IPS DF 6.9 (cell line): ENCODE measurements at places on chromosomes 5 and 9.

GRCh38 chr5:135376961-135377624, 21.9 kb downstream of the MACROH2A1 start:
- H3K4me3 ChIP-seq, result no peak overlapping the region
- no peaks in the 10 kb centered on the region for H3K27me3 ChIP-seq
- H3K27ac ChIP-seq, result no peak overlapping the region
- DNase-seq, result no peak
- H3K4me1 ChIP-seq, result no peaks in the 10 kb centered on the region

GRCh38 chr5:118506217-118506852, 482.0 kb downstream of the DTWD2 start:
- no peaks in the 10 kb centered on the region for H3K27me3 ChIP-seq
- H3K36me3 ChIP-seq, result no peaks in the 10 kb centered on the region
- H3K27ac ChIP-seq, result no peak overlapping the region
- H3K4me1 ChIP-seq, result no peaks in the 10 kb centered on the region
- no peak overlapping the region for H3K4me3 ChIP-seq

GRCh38 chr9:14783358-14783757, 60.8 kb upstream of the CER1 start:
- no peak overlapping the region for H3K4me3 ChIP-seq
- H3K27me3 ChIP-seq, result no peaks in the 10 kb centered on the region
- H3K27ac ChIP-seq, result no peak overlapping the region
- H3K36me3 ChIP-seq, result no peaks in the 10 kb centered on the region

DNA sequence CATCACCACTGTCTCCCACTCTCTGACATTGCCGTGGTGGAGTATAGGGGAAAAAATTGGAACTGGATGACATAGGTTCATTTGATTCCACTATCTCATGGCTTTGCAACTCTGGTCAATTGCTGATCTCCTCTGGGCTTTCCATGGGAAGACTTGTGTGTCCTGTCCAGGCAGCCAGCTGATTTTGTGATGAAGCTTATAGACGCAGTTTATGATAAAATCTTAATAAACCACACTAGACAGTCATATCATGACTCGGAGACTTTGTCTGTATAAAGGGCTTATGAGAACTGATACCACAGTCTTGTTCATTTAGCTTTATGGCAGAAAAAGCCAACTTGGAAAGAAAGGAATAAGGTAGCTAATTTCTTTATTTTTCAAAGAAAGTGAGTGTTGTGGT, 296.5 kb downstream of the MAST4 start:
- H3K4me1 ChIP-seq, result peaks cover 6% of the 10 kb centered on the region; the same call in 1 of the 2 replicates
- no peak overlapping the region for H3K27ac ChIP-seq
- H3K27me3 ChIP-seq, result no peaks in the 10 kb centered on the region
- DNase-seq, result no peak
- H3K4me3 ChIP-seq, result no peak overlapping the region
- no peaks in the 10 kb centered on the region for H3K36me3 ChIP-seq

- H3K27ac ChIP-seq, result no peak overlapping the region
- H3K4me3 ChIP-seq, result no peak overlapping the region
- H3K36me3 ChIP-seq, result peaks cover 7% of the 10 kb centered on the region; the same call in 1 of the 2 replicates
- no peaks in the 10 kb centered on the region; the same call in 1 of the 2 replicates for H3K27me3 ChIP-seq
- no peak for DNase-seq
- H3K4me1 ChIP-seq, result peaks cover 3% of the 10 kb centered on the region; the same call in 1 of the 2 replicates
Measured at GRCh38 chr9:115517335-115518075, 399.5 kb upstream of the TNC start.

GRCh38 chr9:128895556-128895955, 13.6 kb downstream of the LRRC8A start:
- no peak for DNase-seq
- no peak overlapping the region for H3K27ac ChIP-seq
- peaks cover 4% of the 10 kb centered on the region; the same call in 1 of the 2 replicates for H3K4me1 ChIP-seq

DNA sequence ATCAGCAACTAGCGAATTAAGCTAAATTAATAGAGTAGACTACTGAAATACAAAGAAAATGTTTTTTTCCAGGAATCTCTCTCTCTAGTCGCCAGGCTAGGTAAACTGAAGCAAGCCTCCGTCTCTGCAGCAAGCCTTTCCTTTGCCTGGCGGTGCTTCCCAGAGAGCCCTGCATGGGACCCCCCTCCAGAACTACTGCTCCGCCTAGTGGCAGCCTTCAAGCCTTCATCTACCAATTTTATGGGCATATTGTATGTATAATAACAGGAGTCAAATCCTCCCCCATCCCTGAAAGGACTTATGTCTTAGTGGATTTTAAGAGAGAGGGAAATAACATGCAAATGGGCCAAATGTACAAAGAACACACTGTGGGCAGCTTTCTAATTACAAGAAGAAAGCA, 241.9 kb downstream of the SAXO1 start:
- H3K27ac ChIP-seq, result no peak overlapping the region
- no peaks in the 10 kb centered on the region for H3K36me3 ChIP-seq
- H3K27me3 ChIP-seq, result no peaks in the 10 kb centered on the region
- H3K4me3 ChIP-seq, result no peak overlapping the region

DNA sequence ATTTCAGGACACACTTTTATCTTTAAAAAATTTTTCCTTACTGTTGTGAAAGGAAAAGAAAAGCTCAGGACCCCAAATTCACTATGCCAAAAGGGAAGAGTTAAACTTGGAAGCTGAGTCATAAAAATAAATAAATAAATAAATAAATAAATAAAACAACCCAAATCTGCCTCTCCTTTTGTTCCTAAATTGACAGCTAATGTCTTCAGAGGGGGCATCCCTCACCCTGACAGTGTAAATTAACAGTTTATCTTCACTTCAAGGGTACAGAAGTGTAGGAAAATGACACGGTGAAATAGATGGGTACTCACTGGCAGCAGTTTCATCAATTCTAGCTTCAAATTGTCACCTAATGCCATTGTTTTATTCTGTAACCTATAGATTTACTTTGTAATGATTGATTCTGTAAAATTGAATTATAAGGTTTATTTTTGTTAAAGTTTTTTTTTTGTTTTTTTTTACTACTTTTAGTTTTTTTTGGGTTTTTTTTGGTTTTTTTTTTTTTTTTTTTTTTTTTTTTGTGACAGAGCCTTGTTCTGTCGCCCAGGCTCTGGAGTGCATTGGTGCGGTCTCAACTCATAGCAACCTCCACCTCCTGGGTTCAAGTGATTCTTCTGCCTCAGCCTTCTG, 18.5 kb upstream of the ANXA1 start:
- H3K36me3 ChIP-seq, result no peaks in the 10 kb centered on the region
- no peaks in the 10 kb centered on the region for H3K4me1 ChIP-seq
- H3K27ac ChIP-seq, result no peak overlapping the region
- H3K4me3 ChIP-seq, result no peak overlapping the region

DNA sequence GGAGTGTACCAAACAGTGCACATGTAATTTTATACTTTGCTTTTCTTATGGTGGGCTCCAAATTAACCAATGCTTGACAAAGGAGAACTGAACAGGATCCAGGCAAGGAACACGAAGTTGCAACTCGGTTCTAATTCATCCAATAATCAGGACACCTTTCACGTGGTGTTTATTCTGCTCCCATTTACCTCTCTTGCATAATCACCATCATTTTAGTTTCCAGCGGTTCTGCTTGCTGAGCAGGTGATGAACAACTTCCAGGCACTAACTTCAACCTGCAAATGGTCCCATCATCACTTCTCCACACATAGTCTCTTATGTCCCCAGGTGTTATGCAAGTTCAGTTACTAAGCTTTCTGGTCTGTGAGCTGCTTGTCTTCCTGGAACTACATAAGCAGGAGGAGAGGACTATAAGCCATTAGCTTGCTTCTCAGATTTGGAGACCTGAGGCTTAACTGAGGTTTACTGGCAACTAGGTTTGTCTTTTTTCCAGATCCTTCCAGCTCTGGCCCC, 326.8 kb upstream of the SLC30A5 start:
- DNase-seq, result no peak
- H3K4me3 ChIP-seq, result no peak overlapping the region
- H3K27ac ChIP-seq, result no peak overlapping the region
- no peaks in the 10 kb centered on the region for H3K4me1 ChIP-seq
- H3K36me3 ChIP-seq, result no peaks in the 10 kb centered on the region
- no peaks in the 10 kb centered on the region for H3K27me3 ChIP-seq

DNA sequence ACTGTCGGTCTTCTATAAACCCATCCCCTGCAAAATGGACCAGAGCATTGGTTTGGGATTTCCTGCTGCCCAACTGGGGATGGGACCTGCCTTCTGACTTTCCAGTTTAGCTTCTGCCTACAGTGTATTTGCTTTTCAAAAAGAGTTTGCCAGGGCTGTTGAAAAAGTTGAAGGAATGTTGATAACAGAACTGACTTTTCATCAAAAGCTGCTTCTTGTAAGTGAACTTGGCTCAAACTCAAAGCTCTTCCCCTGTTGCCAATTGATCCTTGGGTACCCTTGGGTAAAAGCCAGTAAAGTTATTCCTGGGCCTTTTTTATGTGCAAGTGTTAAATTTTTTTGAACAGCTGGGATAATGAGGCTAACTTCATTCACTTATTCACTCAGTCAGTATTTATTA, 142.9 kb upstream of the SLC30A5 start:
- no peaks in the 10 kb centered on the region for H3K4me1 ChIP-seq
- H3K27ac ChIP-seq, result no peak overlapping the region
- no peak for DNase-seq
- H3K36me3 ChIP-seq, result no peaks in the 10 kb centered on the region
- no peaks in the 10 kb centered on the region for H3K27me3 ChIP-seq

- DNase-seq, result no peak
- no peak overlapping the region for H3K27ac ChIP-seq
- no peaks in the 10 kb centered on the region for H3K4me1 ChIP-seq
- H3K36me3 ChIP-seq, result peaks cover 3% of the 10 kb centered on the region; the same call in 1 of the 2 replicates
- no peak overlapping the region for H3K4me3 ChIP-seq
- no peaks in the 10 kb centered on the region for H3K27me3 ChIP-seq
Measured at GRCh38 chr5:151469386-151469785, 22.0 kb downstream of the SLC36A1 start.

DNA sequence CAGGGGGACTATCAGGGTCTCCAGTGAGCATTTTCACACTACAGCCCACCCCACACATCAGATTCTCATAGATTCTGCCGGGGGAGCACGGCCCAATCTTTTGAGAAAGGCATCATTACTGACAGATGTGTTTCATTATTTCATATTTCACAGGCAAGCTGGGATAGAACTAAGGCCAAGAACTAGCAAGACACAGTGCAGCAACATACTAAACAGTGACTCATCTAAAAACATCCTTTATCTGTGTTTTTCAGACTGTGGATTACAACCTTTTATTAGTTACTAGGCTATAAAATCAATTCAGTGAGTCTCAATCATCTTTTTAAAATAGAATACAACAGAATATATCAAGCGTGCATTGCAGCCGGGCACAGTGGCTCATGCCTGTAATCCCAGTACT, 59.8 kb downstream of the CPLANE1 start:
- no peak overlapping the region for H3K27ac ChIP-seq
- no peaks in the 10 kb centered on the region for H3K36me3 ChIP-seq
- H3K4me1 ChIP-seq, result no peaks in the 10 kb centered on the region
- H3K27me3 ChIP-seq, result no peaks in the 10 kb centered on the region
- no peak for DNase-seq

- no peaks in the 10 kb centered on the region for H3K36me3 ChIP-seq
- H3K4me1 ChIP-seq, result no peaks in the 10 kb centered on the region
- no peak overlapping the region for H3K4me3 ChIP-seq
- DNase-seq, result no peak
- H3K27ac ChIP-seq, result no peak overlapping the region
Measured at GRCh38 chr9:11933926-11934325, 759.3 kb upstream of the TYRP1 start.

GRCh38 chr9:438961-439768, 224.5 kb downstream of the DOCK8 start:
- DNase-seq, result no peak
- H3K4me1 ChIP-seq, result no peaks in the 10 kb centered on the region
- no peaks in the 10 kb centered on the region for H3K27me3 ChIP-seq
- H3K27ac ChIP-seq, result no peak overlapping the region
- no peaks in the 10 kb centered on the region for H3K36me3 ChIP-seq
- H3K4me3 ChIP-seq, result no peak overlapping the region

DNA sequence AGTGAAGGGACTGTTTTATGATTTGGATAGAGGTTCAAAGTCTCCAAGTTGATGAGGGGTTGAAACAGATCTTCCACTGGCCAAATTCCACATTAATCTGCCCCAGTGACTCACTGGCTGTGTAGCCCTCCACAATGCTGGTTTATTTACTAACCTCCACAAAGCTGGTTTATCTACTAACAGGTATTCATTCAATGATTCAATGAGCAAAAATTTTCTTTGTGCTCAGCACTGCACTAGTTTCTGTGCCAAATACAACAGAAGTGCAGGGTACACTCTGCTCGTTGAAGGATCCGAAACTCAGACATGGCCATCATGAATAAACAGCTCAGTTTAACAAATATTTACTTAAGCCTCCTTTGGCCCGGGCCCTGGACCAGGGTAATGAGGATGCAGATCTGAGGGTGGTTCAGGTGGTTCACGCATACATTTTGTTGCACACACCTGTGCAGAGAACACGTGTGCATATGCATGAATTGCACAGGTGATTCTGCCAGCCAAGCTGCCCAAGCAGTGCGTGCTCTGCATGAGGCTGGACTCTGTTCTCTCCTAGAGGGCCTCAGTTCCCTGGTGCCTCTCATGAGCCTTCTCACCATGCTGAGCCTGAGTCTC, 71.0 kb downstream of the SH3PXD2B start:
- peaks cover 9% of the 10 kb centered on the region for H3K36me3 ChIP-seq
- H3K27me3 ChIP-seq, result no peaks in the 10 kb centered on the region
- H3K4me3 ChIP-seq, result no peak overlapping the region
- H3K4me1 ChIP-seq, result no peaks in the 10 kb centered on the region

DNA sequence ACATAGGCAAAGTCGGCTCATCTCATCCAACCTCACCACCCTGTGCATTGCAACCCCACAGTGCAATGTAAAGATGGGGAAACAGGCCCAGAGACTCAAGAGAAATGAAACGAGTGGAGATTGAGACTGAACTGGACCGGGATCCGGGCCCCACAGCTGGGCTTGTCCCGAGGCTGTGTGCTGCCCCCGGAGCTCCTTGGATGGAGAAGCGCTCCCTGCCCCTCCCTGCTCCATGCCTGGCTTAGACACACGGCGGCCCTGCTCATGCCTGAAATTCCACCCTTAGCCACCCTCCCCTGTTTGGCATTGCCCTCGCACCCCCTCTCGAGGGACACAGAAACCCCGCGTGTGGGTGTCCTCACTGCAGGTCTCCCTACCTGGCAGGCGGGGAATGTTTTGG, 27.2 kb upstream of the FCN1 start:
- no peak overlapping the region for H3K27ac ChIP-seq
- no peak for DNase-seq
- H3K27me3 ChIP-seq, result no peaks in the 10 kb centered on the region

GRCh38 chr5:78829811-78830527, 155.1 kb downstream of the ARSB start:
- H3K36me3 ChIP-seq, result no peaks in the 10 kb centered on the region
- no peaks in the 10 kb centered on the region for H3K4me1 ChIP-seq
- H3K27ac ChIP-seq, result no peak overlapping the region
- no peak for DNase-seq

- H3K4me1 ChIP-seq, result no peaks in the 10 kb centered on the region
- H3K36me3 ChIP-seq, result no peaks in the 10 kb centered on the region
- H3K27me3 ChIP-seq, result no peaks in the 10 kb centered on the region
- H3K27ac ChIP-seq, result no peak overlapping the region
- no peak overlapping the region for H3K4me3 ChIP-seq
Measured at GRCh38 chr5:71839096-71839884, 120.2 kb downstream of the CARTPT start.

GRCh38 chr9:109996936-109997580, 210.9 kb downstream of the C9orf152 start:
- no peaks in the 10 kb centered on the region for H3K4me1 ChIP-seq
- H3K36me3 ChIP-seq, result no peaks in the 10 kb centered on the region
- no peaks in the 10 kb centered on the region for H3K27me3 ChIP-seq
- DNase-seq, result no peak
